GM12864 (cell line): ENCODE measurements at places on chromosomes 3 and 15.
A peak's percentile ranks its signal among the peaks of the same experiment; 100 is the strongest.

GRCh38 chr15:62047282-62047827 is 12.9 kb downstream of the VPS13C start:
- no peak for DNase-seq

DNA sequence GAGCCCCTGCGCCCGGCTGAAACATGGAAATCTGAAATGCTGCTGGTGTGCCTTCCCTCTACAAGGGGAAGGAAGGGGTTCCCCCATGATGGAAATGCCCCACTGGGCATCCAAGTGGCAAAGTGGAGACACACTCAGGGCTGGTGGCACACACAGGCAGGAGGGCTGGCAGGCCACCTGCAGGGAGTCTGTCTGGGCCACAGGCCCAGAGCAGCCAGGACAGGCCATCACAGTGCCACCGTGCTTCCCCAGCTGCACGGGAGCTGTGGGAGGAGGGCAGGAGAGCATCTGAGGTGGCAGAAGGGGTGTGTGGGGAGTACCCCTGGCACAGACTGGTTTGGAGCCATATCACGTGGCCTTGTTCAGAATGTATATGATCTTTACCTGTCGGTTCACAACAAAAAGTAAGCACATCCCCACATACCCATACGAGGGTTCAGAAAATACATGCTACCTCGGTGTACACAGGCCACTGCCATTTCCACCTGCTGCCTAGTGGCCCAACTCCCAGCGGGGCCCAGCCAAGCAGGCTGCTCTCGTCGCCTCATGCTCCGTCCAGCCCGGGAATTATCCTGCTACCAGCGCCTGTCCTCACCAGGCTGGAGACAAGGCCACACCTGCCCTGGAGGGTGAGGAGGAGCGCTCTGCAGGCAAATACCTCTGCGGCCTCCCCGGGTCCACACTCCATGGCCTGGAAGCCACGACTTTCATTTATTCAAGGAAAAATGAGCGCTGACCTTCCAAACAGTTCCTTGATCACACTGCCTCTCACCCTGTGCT is 22.6 kb upstream of the DUSP7 start:
- DNase-seq: no peak

DNA sequence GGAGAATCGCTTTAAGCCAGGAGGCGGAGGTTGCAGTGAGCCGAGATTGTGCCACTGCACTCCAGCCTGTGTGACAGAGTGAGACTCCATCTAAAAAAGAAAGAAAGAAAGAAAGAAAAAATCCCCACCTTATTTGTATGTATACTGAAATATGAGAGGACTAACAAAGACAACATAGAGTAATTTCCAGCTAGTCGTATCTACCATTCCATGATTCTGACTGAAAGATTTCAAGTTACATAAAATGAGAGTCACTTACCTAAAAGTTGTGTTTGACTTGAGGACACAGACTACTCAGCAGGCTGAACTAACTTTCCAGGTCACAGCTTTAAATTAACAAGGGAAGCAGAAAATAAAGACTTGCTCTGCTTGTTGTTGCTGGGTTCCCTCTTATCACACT is 18.8 kb upstream of the PRKCI start:
- DNase-seq: no peak

- DNase-seq: peak; percentile 34
Observed at GRCh38 chr3:4935347-4935746, 43.9 kb upstream of the BHLHE40 start.

- peak; percentile 37 for DNase-seq
Observed at GRCh38 chr3:197050511-197050910, 20.9 kb upstream of the MELTF start.

DNA sequence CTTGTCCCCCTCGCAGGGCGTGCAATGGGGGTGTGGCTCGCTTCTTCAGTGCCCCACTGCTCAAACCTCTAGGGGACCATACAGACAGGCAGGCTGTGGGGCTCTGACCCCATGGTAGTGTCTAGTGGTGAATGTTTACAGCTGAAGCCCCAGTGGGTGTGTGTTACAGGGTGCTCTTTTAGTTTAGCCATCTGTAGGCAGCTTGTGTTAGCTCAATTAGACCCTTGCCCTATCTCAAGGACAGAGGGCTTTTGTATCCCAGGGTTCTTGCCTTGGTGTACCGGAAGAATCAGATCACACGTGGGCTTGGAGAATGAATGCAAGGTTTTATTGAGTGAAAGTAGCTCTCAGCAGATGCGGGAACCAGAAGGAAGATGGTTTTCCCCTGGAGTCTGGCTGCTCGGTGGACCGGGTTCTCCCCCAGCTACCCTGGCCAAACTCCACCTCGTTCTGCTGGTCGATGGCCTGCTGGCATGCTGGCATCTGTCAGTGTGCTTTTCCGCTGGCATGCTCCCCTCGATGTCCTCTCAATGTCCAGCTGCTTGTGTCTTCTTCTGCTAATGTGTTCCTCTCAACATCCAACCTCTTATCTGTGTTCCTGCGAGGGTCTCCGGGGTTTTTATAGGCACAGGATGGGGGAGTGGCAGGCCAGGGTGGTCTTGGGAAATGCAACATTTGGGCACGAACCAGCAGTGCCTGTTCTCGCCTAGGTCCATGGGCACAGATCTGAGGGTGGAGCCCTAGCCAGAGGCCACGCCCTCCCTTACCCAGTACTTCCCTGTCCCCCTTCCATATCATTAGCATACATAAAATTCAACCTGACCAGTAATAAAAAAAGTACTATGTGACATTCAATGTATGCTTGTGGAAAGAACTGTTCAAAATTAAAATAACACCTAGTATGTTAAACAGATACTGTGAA is 6.6 kb downstream of the SPCS1 start:
- no peak for DNase-seq

- DNase-seq: no peak
Observed at GRCh38 chr3:62950210-62950609, 75.0 kb upstream of the CADPS start.

DNA sequence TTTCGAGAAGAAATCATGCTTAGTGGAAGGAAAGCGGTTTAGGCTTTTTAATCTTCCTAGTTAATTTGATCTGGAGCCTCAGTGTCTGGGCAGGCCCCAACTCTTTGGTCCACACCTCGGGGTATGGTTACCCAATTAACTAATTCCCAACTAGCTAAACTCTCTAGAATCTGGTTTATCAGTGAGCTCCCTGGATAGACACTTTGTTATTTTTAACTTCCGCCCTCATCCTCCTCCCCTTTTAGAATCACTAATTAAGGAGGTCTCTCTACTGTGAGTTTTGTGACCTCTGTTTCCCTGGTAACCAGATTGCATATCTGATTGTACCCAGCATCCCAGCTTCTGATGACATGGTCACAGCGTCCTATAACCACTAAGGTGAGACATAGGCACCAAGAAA is 112.2 kb downstream of the RARB start:
- DNase-seq: no peak

DNA sequence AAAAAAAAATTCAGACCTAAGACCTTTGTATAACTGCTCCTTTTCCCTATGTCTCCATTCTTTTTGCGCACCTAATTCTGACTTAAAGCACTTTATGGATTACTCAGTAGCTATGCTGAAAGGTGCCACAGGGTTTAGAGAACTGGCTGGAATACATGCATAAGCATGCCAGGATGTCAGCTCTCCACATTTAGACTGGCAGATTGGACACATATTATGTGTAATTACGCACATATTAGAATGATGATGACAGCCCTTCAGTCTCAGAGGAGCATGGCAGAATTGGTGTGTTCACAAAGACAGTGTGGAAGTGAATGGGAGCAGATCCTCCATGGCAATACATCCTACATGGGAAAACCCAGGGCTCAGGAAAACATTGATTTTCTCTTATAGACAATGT is 108.1 kb upstream of the LSAMP start:
- DNase-seq: no peak

GRCh38 chr3:64928683-64929082 is 240.9 kb upstream of the ADAMTS9 start:
- no peak for DNase-seq

GRCh38 chr15:101427606-101428487 is 61.7 kb downstream of the PCSK6 start:
- no peak for DNase-seq

- no peak for DNase-seq
Observed at GRCh38 chr15:99057020-99057419, 47.9 kb upstream of the SYNM start.

DNA sequence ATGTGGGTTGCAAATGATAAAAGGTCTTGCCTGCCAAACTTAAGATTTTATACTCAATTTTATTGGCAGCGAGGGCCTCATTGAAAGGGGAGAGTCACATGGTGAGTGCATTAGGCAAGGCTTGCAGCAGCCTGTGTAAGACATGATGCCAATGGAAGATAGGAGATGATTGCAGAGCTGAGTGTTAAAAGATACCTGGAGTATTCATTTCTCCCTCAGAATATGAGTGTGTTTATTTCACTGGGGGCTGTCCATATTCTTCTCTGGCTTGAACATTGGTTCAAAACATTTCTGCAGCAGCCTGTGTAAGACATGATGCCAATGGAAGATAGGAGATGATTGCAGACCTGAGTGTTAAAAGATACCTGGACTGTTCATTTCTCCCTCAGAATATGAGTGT is 165.2 kb upstream of the NUDT16 start:
- DNase-seq: no peak

GRCh38 chr3:104903064-104903463 is 463.6 kb upstream of the ALCAM start:
- DNase-seq: no peak

GRCh38 chr15:64621056-64621455 is 154.3 kb downstream of the RBPMS2 start:
- no peak for DNase-seq

DNA sequence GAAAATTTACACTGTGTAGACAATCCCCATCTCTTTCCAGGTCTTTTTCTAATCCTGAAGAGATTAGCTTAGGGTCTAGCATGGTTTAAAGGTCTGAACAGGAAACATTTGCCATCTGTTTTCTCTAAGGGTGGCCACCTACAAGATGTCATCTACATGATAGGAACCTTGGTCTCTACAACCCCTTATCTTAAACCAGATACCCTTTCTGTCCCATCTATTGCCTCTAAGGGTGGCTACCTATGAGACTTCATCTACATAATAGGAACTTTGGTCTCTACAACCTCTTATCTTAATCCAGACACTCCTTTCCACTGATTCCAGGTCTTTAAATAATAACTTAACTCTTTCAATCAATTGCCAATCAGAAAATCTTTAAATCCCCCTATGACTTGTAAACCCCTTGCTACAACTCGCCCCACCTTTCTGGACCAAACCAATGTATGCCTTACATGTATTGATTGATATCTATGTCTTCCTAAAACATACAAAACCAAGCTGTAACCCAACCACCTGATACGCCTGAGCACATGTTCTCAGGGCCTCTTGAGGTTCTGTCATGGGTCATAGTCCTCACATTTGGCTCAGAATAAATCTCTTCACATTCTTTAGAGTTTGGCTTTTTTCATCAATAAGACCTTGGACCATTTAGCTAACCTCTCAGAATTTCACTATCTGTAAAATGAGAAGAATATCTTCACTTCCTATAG is 605.0 kb downstream of the TUSC7 start:
- DNase-seq: no peak

GRCh38 chr3:32420126-32421038 is 28.7 kb downstream of the CMTM7 start:
- DNase-seq: no peak

- no peak for DNase-seq
Observed at GRCh38 chr3:11995120-11995519, 9.1 kb upstream of the SYN2 start.

DNA sequence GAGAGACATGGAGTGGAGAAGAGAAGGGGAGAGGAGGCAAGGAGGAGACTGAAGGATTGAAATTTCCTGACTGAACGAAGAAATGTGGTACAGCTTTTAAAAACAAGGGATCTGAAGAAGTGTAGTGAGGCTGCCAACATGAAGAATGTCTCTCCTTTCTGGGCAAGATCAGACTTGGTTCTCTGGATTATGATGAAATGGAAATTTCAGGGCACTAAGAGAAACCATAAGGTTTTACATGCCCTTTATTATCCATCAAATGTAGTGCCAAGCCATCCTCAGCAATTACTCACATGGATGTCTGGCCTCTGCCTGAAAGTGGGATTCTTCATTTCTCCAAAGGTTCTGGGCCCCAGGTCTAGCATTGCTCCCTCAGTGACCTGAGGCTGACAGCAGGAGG is 77.6 kb upstream of the CCDC80 start:
- no peak for DNase-seq

GRCh38 chr3:181906338-181906737 is 194.6 kb downstream of the SOX2 start:
- no peak for DNase-seq

DNA sequence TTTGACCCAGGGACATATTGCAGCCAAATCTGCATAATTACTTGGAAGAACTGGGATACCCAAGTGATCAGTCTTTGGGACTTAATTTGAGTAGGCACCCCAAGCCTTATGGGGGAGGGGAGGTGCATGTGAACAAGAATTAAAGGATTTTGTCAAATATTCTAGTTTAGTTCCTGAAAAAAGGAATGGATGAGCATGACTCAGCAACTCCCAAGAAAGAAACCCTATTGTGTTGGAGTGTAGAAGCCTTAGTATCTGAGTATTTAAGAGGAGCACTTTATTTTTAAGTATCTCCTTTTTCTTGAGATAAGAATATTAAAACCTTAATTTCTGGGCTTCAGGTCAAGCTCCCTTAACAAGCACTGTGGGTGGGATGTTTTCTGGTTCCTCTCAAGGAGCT is 222.4 kb downstream of the CD47 start:
- DNase-seq: no peak

DNA sequence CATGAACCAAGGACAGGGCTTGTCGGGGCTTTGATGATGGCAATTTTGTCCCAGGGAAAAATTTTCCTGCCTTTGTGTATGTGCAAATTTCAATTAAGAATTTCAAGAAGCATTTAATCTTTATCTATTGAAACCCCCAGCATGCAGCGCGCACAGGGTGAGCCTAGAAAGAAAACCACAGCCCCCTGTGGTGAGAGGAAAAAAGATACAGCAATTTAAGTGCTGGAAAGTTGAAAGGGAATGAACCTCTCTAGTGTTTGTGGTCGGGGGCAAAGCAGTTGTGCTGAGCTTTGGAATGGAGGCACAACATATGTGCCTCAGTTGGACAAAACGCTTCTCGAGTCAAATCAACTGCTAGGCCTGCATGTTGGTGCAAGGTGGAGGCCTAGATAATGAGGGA is 111.8 kb upstream of the C15orf61 start:
- no peak for DNase-seq

DNA sequence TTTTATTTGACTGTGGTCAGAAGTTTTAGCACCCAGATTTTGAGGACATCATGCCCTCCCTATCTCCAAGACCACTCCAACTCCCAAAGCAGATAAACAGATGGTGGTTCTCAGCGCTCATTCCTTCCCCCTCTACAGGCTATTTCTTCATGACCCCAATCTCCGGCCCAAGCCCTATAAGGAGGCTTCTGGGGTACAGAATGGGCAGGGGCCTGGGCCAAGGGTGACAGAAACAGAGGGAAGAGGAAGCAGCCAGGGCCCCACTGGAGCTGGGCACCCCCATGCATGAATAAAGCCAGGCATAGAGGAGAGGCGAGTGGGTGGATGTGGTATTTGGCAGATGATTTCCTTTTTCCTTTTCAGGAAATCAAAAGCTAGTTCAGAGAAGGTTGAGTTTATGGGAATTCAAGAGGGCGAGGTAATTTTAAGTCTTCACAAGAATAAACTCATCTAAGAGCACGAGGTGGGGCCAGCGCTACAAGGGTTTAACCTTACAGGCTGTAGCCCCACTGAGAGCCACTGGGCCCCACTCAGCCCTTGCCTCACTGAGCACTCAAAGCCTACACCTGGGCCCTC is 104.8 kb upstream of the HERC1 start:
- DNase-seq: no peak
